ENCODE measurements at places on chromosomes 11 and 22.

DNA sequence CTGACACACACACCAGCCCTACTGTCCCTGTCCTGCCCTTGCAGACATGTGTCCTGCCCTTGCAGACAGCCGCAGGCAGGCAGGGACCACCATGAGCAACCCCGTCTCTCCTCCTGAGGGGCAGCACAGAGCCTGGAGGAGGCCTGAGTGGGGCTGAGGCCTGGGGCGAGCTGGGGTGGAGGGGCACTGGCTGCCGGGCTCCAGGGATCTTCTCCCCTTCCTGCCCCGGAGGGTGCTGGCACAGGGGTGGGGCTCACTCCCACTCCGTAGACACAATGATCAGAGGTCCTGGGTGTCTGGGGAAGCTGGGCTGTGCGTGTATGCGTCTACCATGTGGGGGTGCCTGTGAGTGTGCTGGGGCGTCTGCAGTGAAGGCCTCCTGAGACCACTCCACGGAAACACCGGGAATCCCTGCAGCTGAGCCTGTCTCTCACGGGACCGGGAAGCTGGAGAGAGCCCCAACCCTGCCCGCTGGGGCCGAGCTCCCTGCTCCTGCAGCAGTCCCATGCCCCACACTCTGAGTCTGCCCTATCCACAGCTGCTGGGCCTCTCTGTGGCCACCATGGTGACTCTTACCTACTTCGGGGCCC is 588 bp downstream of the TSPAN32 start:
- DNase-seq, result no peak

DNA sequence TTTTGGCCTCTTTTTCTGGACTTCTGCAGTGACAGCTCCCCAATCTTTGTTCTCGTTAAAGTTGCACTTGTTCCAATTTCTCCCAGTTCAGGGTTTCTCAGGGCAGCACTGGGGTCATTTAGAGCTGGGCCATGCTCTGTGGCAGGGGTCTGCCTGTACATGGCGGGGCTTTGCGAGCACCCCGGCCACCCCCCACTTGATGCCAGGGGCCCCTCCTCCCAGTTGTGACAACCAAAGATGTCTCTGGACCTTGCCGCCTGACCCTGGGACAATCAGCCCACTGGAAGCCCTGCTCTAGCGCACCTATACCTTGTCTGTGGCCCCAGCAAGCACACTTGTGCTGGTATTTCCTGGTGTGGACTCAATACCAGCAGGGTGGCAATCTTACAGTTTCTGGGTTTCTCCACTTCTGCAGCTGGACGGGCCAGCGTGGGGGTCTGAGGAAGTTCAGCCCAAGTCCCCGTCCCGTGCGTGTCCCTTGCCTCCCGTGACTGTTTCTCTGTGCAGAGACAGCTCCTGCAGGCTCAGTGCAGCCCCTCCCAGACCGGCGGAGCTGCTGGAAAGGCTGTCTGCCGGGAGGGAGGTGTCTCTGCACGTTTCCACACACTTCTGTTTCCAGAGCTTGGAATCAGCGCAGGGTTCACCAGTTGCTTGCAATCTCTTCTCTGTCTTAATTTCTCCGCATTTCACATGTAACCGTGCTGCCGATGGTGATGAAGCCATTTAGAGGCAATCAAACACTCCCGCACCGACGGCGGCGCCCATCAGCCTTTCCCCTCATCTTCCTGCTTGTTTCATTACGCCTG is 1328.9 kb downstream of the BRD1 start:
- no peak for DNase-seq

- no peak for DNase-seq
Observed at GRCh38 chr11:44583353-44583669, 17.8 kb downstream of the CD82 start.

- no peak for DNase-seq
Observed at GRCh38 chr11:95547186-95547585, 242.4 kb downstream of the FAM76B start.

GRCh38 chr22:46563381-46564083 is 26.1 kb upstream of the CELSR1 start:
- no peak for DNase-seq

- DNase-seq, result no peak
Observed at GRCh38 chr11:56848141-56848809, 99.8 kb upstream of the OR9G4 start.

GRCh38 chr22:46293577-46294260 is 3.0 kb upstream of the GTSE1 start:
- DNase-seq, result no peak

DNA sequence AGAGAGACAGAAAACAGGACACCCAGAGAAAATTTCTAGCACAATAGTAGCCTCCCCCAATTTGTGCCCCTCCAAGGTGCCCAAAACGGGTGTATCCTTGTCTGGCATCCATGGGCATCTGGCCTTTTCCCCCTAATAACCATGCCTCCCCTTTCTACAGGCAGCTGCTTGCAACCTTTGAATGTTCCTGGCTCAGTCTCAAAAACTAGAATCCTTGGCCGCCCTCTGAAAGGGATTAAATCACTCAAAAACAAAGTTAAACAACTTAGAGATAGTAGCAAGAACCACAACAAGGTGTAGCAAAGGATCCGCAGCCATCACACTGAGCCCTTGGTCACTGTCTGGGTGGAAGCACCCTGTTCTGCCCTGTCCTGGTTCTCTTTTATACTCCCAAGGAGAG is 105.6 kb downstream of the MN1 start:
- no peak for DNase-seq

GRCh38 chr11:100563541-100564280 is 123.4 kb upstream of the ARHGAP42 start:
- no peak for DNase-seq

Measured in retinal pigment epithelial cell (primary cell).